ENCODE measurements at places on chromosomes 1 and 21.

- no peak for DNase-seq
These were observed 79.4 kb downstream of the RPE65 start for GRCh38 chr1:68370101-68370915.

GRCh38 chr1:71294178-71294577 lies 213.3 kb upstream of the ZRANB2 start:
- no peak for DNase-seq

- no peak for DNase-seq
These were observed 23.8 kb downstream of the KCNA2 start for GRCh38 chr1:110582378-110582777.

DNA sequence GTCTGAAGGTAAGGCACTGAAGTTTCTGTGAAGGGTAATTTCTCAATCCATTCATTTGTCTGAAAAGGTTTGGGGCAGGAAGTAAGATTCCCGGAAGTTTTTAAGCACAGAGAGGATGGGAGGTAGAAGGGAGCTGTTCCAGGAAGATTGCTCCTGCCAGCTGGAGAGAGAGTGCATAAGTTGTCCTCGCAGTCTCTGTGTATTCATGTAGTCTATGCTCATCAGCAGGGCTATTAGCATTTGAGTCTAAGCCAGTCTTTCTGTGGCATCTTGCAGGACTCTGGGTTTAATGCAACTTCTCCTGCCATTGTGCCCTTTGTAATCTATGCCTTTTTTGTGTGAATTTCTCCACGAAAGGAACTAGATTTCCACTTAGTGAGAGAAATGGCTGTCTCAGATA lies 140.8 kb upstream of the FGGY start:
- no peak for DNase-seq

- no peak for DNase-seq
These were observed 25.2 kb downstream of the GFI1 start for GRCh38 chr1:92461364-92462097.

GRCh38 chr1:113073479-113073950 lies 517 bp downstream of the LRIG2 start:
- DNase-seq = no peak

GRCh38 chr1:14439015-14439414 lies 159.5 kb upstream of the KAZN start:
- no peak for DNase-seq

GRCh38 chr21:39029086-39029755 lies 154.0 kb downstream of the PSMG1 start:
- DNase-seq = no peak

GRCh38 chr1:153231785-153232184 lies 14.4 kb downstream of the PRR9 start:
- no peak for DNase-seq

DNA sequence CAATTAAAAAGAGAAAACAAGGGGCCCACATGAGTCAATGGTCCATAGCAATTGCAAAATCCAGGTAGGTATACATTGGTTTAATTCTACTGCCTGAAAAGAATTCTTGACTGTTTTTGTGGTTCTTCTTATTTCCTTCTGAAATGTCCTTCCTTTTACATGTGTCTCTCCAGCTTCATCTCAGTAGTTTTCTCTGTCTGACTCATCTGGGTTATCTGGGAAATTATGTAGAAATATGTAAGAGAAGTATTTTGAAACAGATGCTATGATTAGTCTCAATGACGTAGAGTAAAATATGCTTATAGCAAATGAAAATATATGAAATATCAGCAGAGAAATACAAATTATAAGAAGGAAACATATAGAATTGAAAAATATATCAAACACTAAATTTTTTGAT lies 953.2 kb downstream of the BRINP3 start:
- DNase-seq = no peak

DNA sequence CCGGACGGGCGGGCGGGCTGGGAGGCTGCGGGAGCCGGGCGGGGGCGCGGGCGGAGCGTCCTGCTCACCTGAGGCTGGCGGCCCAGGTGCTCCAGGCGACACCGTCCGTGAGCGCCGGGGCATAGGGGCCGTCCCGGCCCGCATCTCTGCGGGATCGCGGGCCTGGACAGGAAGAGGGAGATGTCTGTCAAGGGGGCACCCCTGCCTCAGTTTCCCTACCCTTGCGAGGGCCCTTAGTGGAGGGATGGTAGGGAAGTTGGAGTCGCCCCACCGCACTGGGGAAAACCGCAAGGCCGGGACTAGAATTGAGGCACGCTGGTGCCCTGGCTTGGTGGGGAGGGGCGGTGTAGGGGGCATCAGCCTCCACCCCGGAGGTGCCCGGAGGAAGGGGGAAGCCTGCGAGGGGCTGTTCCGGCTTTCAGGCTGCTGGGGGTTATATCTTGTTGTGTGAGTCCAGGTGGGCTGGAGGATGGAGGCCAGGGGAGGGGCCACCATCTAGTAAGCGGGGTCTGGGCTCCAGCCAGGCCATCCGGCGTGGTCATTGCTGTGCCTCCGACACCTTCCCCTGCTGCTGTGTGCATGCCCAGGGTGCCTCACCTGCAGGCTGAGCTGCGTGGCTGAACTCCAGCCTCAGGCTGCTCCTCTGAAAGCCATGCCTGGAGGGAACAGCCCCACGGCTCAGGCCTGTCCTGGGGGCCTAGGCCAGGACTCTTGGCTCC lies 580 bp downstream of the VWA1 start:
- DNase-seq = peak; percentile 21

- DNase-seq = no peak
These were observed 73.7 kb downstream of the S1PR1 start for GRCh38 chr1:101310506-101310905.

- DNase-seq = no peak
These were observed 37.6 kb downstream of the TFF3 start for GRCh38 chr21:42277593-42277992.

- DNase-seq = no peak
These were observed 16.9 kb downstream of the CTH start for GRCh38 chr1:70427976-70428375.

DNA sequence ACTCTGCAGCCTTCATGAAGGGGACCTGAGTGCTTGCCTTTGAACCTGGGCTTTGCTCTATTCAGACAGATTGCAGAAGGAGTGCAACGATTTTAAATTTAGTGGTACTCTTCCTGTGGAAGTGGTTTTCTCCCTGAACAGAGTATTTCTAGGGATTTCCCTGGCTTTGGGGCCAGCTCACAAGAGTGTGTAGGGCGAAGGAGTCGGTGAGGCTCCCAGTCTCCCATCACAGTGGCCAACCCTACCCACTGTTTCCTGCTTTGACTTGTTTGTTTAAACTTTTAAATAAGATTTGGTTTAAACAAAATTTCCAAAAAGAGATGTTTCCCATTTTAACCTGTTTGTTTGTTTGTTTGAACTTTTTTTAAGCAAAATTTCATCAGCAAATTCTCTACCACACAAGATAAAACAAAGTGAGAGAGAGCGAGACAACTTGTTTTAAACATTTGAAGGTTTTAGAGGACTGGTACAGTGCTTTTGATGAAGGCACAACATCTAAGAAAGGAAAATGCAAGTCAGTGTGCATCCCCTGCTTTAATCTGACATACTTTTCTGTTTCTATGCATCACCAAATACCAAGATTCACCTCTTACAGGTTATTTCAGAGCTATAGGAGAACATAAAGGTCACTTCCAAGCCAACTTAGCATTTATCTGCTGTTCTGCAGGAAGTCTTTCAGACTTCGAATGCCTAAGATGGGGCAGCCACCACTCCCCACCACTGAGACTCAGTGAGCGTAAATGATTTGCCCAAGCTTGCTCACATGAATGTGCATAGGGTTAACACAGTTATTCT lies 6.6 kb downstream of the SELP start:
- DNase-seq = no peak

DNA sequence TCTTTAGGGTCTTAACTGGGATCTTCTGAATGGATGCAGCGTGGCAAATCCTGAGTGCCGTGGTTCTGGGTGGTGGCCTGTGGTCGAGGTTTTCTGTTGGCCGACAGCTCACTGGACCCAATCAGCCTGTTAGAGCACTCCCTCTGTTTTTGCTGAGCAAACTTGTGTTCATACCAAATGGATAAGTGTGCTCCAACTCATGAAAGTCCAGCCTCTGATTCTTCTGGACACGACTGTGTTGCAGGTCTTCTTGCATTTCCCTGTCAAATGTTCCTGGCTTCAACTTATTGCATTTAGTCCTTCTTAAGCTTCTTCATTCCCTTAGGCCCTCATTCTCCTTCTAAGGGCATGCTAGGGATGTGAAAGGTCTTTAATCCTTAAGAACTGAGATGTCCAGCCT lies 63.7 kb downstream of the AJAP1 start:
- DNase-seq = no peak

DNA sequence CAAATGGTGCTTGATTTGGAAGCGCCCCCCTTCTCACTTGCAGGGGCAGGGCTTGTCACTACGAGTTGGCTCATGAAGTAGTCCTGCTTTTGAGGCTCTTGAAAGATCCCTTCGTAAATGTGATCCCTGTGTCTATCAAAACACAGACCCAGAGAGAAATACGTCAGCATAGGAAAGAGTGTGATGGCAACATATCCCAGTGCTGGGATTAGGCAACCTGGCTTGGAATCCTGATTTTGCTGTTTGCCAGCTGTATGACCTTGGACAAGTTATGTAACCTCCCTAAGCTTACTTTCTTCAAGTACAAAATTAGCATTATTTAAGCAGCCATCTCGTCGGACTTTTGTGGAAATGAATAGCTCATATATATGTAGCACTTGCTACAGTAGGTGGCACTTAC lies 228.4 kb downstream of the ATG4C start:
- no peak for DNase-seq

- DNase-seq = peak; percentile 44
These were observed 63.4 kb downstream of the KCNAB2 start for GRCh38 chr1:6108937-6109614.

DNA sequence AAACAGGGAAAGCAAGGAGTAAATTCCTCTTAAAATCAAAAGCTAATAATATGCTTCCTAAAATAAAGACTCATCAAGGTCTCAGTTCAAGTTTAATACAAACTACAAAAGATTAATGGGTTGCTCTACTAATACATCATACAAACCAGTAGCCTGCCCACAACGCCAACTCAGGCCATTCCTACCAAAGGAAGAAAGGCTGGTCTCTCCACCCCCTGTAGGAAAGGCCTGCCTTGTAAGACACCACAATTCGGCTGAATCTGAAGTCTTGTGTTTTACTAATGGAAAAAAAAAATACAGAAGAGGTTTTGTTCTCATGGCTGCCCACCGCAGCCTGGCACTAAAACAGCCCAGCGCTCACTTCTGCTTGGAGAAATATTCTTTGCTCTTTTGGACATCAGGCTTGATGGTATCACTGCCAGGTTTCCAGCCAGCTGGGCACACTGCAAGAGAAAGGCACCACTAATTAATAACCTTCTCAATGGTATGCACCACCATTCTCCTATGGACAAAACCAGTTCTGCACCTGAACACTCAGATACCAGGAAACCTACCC lies 10.6 kb downstream of the PRDX1 start:
- DNase-seq = peak; percentile 30

GRCh38 chr1:88149686-88150085 lies 534.4 kb upstream of the PKN2 start:
- DNase-seq = no peak

DNA sequence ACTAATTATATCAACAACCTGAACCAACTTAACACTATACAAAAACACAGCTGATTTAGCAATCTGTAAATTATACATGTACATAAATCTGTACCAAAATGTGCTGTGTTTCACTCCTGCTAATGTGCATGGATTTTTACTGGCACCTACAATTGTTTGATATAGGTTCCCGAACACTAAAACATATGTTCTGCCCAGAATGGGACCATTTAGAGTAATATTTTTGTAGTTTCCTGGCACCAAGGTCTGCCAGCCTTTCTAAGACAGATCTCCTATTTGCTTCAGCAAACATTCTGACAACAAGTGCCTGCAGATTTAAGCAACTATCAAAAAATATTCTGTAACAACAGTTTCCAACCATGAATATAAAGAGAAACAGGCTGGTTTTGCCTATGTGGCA lies 4.2 kb downstream of the KCNH1 start:
- no peak for DNase-seq

- DNase-seq = peak; percentile 83
These were observed 138.1 kb upstream of the HMCN1 start for GRCh38 chr1:185595835-185596667.

GRCh38 chr1:54301497-54301896 lies 101.5 kb downstream of the MRPL37 start:
- peak; percentile 68 for DNase-seq

DNA sequence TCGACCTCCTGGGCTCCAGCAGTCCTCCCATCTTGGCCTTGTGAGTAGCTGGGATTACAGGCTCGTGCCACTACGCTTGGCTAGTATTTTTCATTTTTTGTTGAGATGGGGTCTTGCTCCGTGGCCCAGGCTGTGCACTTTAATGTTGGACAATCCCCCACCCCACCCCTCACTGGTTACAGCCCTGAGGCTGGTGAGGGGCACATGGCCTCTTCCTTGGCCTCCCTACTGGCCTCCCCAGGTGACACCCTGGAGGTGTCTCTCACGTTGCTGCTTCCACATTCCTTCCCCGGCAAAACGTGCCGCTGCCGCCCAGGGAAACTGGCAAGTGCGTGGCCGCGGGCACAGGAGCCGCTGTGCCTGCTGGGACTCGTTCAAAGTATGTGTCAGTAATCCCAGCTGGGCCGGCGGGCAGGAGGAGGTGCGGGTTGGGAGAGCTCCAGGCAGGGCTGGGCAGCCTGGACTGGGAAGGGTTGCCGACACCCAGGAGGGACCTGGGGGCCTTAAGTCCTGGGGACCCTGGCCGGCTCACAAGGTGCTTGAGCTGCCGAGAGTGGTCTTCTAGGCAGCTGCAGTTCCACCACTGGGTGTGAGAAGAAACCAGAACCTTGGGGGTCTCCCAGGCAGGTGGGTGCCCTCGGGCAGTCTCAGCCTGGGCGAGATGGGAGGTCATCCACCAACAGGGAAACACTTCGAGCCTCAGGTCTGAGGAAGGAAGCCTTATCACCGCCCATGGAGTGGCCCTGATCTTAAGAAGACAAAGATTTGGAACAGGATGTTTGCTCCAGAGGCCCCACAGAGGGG lies 6.5 kb downstream of the WNT3A start:
- DNase-seq = no peak

- no peak for DNase-seq
These were observed 56.8 kb downstream of the TENT5C start for GRCh38 chr1:117662667-117663066.

- no peak for DNase-seq
These were observed 49.7 kb downstream of the KCNC4 start for GRCh38 chr1:110259770-110260169.

GRCh38 chr1:70554341-70554740 lies 143.3 kb downstream of the CTH start:
- DNase-seq = no peak

Data from NCI-H1417 (cell line).